Activated T-cell treated with anti-CD3 and anti-CD28 coated beads for 4 hours (primary cell): ENCODE measurements at places on chromosomes 7 and 10.

GRCh38 chr10:25815236-25815635, 118.8 kb upstream of the MYO3A start:
- no peak for DNase-seq

DNA sequence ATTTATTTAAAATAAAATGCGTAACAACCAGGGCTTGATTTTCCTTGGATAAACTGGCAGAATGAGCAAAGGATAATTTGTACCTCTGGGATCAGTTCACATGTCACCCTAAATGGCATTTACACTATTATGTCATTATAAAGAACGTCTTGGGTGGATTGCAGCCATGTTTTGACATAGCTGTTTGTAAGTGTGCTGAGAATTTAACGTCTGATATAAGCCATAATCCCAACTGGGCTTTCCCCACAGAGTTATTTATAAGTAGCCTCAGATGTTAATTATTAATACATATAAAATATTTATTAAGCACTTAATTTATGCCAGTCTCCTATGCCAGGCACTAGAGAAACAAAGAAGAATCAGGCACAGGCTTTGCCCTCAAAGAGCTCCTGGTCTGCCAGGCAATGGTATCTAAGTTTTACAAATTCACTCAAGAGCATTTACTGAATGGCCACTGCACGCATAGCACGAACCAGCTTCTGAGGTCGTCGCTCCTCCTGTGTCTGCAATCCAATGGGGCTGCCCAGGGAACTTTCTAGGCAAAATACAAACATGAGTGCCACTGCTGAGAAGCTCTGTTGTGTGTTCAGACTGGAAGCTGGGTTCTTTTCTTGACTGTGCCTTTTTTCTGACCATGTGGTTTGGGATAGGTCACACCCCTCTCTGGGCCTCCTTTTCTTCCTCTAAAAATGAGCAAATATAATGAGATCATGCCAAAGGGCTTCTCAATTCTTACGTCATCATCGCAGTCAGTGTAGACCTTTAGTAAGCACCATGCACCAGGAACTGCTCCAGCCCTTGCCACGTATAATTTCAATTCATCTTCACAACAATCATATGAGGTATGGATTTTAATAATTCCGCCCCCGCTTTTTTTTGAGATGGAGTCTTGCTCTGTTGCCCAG, 11.3 kb upstream of the CTBP2 start:
- DNase-seq: no peak

DNA sequence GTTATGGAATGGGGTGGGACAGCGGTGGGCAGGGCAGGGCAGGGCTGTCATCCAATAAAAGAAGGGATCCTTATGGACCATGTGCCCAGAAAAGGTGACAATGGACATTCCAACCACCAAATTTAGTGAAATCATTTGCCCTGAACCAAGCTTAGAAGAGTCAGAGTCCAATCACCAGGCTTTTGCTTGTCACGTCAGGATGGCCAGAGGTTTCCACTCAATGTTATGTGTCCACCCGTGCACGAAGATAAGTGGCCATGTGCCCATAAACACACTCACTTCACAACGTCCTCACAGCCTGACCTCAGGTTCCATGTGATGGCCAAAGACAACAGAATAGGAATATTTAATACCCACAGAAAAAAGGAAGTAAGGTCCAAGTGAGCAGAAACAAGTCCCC, 36.6 kb upstream of the PLPP4 start:
- no peak for DNase-seq

DNA sequence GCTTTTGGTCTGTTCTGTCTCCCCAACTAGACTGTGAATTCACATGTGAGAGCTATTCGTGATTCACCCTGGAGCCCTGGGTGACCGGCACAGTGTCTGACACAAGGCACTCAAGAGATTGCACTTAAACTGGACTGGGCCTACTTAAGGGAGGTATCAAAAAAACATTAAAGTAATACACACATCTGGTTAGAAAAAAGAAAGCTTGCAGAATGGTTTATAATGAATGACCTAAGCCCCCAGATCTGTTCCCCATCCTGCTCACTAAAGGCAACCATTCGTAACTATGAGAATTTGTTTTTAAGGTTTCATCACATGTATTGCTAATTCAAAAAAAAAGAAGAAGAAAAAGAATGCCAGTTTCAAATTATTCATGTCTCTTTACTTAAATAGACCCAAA, 74.5 kb downstream of the DGKI start:
- no peak for DNase-seq

DNA sequence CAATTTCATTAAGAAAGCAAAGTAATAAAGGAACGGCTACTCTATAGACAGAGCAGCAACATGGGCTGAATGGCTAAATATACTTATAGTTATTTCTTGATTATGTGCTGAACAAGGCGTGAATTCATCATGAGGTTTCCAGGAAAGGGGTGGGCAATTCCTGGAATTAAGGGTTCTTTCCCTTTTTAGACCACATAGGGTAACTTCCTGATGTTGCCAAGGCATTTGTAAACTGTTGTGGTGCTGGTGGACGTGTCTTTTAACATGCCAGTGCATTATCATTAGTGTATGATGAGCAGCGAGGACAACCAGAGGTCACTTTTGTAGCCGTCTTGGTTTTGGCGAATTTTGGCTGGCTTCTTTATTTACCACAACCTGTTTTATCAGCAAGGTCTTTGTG, 28.5 kb upstream of the ZMYND11 start:
- DNase-seq: no peak

DNA sequence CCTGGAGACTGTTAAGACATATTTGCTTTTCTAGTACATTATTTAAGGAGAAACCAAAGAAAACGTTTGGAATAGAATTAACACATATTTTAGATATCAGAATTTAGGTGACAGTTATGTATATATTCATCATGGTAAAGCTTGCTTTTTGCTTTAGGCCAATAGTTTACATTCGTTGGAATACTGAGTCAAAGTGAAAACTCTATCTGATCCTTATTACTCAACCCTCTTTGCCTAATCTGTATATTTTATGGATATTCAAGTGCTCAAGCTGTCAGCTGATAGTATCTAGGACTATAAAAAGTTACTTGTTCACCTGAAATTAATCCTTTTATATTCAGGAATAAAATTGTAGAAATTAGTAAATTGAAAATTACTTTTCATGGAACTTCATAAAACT, 61.1 kb downstream of the VPS50 start:
- no peak for DNase-seq
